ENCODE measurements at places on chromosomes 12 and 14.

DNA sequence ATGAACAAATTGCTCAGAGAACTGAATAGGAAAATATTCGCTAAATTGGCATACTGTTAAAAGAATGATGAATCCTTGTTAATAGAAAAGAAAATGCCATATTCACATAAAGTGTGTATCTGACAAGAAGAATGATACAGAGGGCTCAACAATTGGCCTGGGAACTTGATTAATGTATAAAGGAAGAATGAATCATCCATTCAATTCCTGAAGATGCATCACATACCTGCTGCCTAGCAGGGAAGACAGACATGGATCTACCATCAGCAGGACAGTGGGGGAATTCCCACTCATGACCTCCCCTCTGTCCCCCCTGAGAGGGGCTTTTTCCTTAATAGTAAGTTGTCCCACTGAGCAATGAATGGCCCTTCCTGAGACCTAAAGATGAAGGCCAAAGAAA lies 13.5 kb downstream of the PTPN21 start:
- DNase-seq, result no peak

- DNase-seq, result no peak
Measured at GRCh38 chr12:120194226-120194533, 335 bp downstream of the GCN1 start.

- DNase-seq, result no peak
Measured at GRCh38 chr12:110002676-110003515, 3.7 kb downstream of the ANKRD13A start.

GRCh38 chr14:106848330-106849121 lies 1322.1 kb downstream of the TMEM121 start:
- peak; percentile 64 for DNase-seq

DNA sequence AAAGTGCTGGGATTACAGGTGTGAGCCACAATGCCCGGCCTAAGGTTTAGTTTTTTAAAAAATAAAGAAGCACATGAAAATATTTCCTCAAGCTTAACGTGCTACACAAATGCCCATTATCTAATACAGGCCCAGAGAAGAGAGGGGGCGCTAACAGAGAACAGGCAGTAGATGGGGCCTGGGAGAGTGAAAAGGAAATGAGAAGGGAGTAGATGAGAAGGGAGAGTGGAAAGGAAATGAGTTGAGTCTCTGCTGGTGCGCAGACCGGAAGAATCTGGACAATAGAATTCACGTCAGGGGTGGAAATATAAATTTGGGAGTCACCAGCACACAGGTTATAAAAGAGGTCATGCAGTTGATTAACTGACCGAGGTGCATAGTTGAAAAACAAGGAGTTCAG lies 10.7 kb downstream of the PXN start:
- no peak for DNase-seq

- no peak for DNase-seq
Measured at GRCh38 chr12:26719852-26720251, 113.1 kb downstream of the ITPR2 start.

- no peak for DNase-seq
Measured at GRCh38 chr12:121205491-121205890, 4.4 kb upstream of the P2RX4 start.

DNA sequence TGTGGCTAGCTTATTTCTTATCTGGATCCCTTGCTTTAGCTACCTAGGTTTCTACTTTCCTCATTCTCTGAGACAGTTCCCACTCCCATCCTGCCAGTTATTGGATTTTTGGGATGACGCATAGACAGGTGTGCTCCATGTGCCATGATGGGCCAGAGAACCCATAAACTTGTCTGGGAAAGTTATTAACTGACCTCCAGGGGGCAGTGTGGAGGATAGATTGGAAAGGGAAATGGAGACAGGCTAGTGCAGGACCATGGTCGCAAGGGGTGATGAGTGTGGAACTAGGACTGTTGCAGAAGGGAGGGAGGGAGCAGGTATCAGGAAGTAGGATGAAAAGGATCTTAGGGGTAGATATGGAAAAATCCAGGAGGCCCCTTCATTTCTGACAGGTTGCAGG lies 80.3 kb downstream of the ESRRB start:
- DNase-seq, result no peak

DNA sequence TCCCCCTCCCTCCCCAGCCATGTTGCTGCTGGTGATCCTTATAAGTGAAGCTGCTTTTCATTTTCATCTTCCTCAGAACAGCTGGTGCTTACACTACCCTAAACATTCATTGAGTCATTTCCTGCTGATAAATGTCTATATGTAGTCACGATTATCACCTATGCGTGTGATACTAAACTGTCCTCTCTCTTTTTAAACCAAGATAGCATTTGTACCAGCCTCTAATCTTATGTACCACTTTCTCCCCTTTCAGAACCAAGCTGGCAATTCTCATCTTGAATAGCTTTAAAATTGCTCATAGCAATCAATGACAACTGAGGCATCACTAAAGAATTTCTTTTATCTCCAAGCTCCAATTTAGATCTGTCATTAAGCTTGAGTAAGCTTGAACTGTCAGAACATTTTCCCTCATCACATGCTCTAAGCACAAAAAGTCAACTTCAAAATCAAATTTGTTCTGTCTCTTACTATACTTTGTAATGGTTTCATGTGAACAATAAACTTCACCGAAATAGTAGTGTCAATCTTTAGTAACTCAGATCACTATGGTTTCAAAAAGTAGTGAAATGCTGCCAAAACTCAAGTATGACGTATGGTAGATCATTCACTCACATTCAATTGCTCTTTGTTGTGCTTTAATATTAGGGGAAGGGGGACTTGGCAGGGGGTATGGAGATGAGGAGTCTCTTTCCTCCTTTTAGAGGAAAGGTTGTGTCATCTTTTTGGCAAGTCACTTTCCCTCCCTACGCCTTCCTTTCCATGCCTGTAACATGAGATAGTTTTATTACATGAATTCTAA lies 178.1 kb upstream of the NOVA1 start:
- DNase-seq, result no peak

GRCh38 chr12:55654511-55655214 lies 18.0 kb downstream of the OR10P1 start:
- DNase-seq, result no peak

DNA sequence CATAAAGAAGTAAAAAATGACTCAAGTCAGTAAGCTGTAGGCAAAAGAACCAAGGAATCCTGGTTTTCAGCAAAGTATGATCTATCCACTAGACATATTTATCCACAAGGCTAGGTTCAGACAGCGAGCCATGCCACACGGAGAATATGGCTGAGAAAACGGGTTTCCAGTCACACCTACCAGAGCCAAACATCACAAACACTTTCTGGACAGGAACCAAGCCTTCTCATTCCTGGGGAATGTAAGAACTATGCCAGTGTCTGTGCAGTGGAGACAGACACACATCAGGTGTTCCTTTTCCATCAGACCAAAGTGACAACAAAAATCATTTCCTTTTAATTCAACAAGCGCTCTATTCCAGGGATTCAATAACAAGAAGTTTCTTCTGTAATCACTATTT lies 41.1 kb downstream of the AREL1 start:
- no peak for DNase-seq

DNA sequence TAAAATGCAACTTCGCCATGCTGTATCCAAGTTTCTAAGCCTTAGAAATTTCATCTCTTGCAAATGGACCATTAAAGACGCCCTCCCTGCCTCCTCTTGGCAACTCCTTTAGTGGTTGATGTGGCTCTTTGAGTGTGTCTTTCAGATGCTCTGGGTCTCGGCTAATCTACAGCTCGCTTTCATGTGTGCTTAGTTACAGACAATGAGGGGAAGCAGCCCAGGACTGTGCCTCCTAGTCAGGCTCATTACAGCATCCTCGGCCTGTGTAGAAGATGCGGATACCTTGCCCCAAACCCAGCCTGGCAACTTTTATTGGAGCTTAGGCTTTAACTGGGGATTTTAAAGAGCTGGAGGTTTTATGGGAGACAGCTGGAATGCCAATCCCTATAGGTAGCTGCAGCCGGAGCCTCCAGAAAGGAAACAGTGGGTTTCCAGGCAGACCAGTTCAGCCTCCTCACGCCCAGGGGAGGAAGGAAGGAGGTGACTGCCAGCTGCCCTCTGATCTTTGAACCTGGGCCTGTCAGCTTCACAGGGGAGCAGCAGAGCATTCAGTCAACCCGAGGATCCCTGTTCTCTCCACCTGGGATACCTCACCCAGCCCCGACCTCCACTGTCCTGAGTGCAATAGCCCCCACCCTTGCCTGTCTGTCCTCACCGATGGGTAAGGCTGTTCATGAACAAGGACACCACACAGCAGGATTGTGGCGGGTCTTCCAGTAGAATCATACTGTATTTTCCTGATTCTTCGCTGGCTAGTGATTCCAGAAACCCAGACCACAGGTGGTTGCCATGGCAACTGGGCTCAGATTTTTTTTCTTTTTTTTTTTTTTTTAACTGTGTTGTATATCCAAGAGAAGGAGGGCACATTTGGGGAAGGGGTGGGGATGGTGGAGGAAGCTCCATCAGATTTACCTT lies 638.5 kb downstream of the MED13L start:
- no peak for DNase-seq

GRCh38 chr12:93875157-93875556 lies 198.0 kb downstream of the CRADD start:
- no peak for DNase-seq

DNA sequence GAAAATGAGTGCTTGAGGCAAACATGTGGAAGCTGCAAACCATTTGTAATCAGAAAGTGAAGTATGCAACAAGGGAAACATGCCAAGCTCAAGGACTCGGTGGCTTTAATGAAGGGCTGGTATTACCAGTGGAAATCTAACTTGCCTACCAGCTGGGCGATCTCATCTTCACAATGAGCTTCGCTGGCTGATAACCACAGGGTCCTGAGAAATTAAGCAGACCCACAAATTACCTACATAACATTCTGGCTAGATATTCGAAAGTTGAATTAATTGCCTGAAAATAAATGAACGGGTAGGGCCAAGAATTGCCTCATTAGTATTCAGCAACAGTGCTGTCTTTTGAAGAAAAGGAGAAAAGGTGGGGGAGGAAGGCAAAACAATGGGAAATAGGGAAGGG lies 439.4 kb downstream of the PDZRN4 start:
- no peak for DNase-seq

GRCh38 chr12:67364228-67364627 lies 95.1 kb downstream of the CAND1 start:
- DNase-seq, result no peak

GRCh38 chr12:109047081-109047805 lies 5.1 kb upstream of the USP30 start:
- no peak for DNase-seq

- peak; percentile 14 for DNase-seq
Measured at GRCh38 chr12:58920102-58920960, at the start of gene LRIG3. Gene LRIG3, minus strand, starts transcription at chr12:58920504. Its CDS starts 269 bp downstream, at chr12:58920235.

- DNase-seq, result no peak
Measured at GRCh38 chr14:65179918-65180724, 77.8 kb upstream of the MAX start.

- DNase-seq, result peak; percentile 65
Measured at GRCh38 chr14:59187802-59188460, 536 bp upstream of the DAAM1 start.

DNA sequence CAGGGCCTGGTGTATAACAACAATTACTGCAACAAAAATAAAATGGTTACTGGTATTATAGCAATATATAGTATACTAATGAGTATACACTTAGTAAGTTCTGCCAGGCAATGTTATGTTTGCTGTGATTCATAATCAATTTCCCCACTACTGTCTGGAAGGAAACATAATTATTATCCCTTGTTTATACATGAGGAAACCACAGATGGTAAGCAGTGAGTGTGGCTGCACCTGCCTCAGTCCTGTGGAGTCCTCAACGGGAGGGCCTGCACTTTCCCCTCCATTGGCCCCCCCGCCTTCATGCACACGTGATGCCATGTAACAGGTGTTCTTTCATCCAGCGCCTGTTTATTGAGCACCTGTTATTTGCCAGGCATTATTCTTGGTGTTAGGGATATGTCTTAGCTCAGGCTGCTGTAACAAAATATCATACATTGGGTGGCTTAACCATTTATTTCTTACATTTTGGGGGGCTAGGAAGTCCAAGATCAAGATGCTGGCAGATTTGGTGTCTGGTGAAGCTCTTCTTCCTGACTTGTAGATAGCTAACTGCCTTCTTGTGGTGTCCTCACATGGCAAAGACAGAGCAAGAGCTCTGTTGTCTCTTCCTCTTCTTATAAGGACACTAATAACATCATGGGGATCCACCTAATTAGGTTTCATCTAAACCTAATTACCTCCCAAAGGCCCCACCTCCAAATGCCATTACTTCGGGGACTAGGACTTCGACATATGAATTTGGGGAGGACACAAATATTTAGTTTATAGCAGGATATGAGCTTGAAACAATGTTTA lies 59.5 kb upstream of the CHGA start:
- DNase-seq, result no peak

DNA sequence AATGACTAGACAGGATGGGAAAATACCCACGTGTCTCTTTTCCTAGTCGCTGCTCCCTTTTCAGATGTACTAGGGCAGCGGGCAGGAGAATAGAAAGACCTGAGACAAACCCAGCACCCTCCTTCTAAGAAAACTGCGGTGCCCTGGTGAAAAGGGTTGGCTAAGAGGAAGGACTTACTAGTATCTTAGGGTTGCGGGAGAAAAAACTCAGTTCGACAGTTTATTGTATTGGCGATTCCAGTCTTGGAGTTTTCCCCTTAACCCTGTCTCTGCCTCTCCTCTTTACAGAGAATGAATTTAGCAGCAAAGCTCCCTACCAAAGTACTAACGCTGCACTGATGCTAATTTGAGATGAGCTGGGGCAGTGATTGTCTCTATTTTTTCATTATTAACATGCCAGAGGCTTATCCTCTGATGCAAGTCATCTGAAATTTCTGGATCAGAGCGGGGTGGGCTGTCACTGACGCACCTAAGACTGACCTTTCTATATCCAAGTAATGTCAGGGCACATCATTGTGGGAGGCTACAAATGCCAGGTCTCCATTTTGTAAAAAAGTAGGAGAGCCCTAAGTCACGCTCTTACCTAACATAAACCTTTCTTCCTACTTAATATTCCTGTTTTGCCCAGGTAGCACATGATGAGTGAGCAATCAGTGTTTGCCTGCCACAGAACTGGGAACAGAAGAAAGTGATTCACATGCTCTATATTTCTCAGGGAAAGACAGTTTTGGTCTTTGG lies 916 bp upstream of the PAWR start:
- DNase-seq, result no peak

Measured in HL-60 (cell line).